ENCODE measurements at places on chromosomes 2 and 18.

GRCh38 chr18:49886891-49887764 lies 73.8 kb upstream of the ACAA2 start:
- no peak for DNase-seq

GRCh38 chr2:232418466-232419244 lies 12.0 kb downstream of the ALPG start:
- no peak for DNase-seq

GRCh38 chr2:149221898-149222297 lies 108.5 kb upstream of the LYPD6 start:
- DNase-seq: no peak

GRCh38 chr2:198144660-198145059 lies 340.3 kb downstream of the PLCL1 start:
- DNase-seq: no peak

DNA sequence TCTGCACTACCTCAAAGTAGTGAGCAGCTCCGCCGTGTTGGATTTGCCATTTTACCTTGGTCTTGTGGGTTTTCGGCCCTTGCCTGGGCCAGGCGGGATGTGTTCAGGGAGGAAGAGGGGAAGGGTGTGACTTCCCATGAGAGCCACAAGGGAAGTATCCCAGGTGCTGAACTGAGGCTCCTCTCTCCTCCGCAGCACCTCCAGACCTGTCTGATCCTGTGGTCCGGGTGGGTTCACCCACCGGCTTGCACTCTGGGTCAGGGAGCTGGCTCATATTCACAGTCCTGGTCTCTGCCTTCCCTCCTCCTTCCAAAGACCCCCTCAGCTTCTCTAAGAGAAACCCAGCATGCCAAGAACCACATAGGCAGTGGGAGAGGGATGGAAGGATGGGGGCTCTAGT lies 235.8 kb downstream of the SEPTIN10 start:
- DNase-seq: no peak

- no peak for DNase-seq
Observed at GRCh38 chr2:88770016-88770415, 78.5 kb downstream of the RPIA start.

- no peak for DNase-seq
Observed at GRCh38 chr2:64998658-64999061, 9.5 kb downstream of the SLC1A4 start.

DNA sequence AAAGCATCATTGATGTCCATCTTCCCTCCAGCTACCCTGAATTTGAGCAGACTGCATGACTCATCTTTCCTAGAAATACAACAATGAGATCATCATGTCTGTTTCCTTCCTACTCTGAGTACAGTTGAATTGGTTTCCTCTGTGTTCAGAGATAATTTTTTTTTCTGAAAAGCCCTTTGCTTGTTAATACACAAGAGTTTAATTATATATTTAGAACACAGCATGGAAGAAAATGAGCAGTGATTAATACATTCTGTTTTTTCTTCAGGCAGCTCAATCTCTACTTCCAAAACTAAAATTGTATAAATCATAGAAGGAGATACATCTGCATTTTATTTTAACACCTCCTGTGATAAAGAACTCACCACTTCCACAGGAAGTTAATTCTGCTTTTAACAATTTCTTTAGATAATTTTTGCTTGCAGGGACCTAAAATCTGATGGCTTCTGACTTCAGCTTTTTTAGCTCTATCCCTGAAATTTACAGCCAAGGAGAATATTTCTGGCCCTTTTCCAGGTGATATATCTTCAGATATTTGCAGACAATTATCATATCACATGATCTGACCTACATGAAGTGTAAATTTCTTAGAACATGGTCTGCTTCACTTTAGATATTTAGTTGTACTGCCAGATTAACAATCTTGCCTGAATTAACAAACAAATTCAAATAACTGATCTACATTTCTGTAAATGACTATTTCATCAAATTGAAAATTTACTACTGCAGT lies 249.0 kb downstream of the TRIB2 start:
- DNase-seq: no peak

GRCh38 chr2:40106061-40106460 lies 327.0 kb upstream of the THUMPD2 start:
- no peak for DNase-seq

Data from activated T-helper 1 cell treated with anti-CD3 and anti-CD28 coated beads, Interleukin-2, amount 50 U/mL, for 16 hours (primary cell).